Ascending aorta (tissue), 2 donors: ENCODE measurements at places on chromosomes 2 and 18. TPM values are rescaled to one million over a fixed set of nuclear protein-coding genes. Genes with fewer than 3 reads are reported as not detected.

Gene ANKMY1
- total RNA-seq: 14.4 TPM

- DNase-seq: no peak
- H3K27ac ChIP-seq: no peak overlapping the region
- H3K27me3 ChIP-seq: no peaks in the 10 kb centered on the region
- no peaks in the 10 kb centered on the region for H3K36me3 ChIP-seq
- H3K4me1 ChIP-seq: no peaks in the 10 kb centered on the region
Measured at GRCh38 chr2:131557558-131558321, 30.1 kb downstream of the CCDC74A start.

Gene TRIM43
- total RNA-seq: not detected

Gene IL36RN
- not detected for total RNA-seq

- H3K27ac ChIP-seq: no peak overlapping the region
- H3K4me1 ChIP-seq: no peaks in the 10 kb centered on the region
- H3K36me3 ChIP-seq: no peaks in the 10 kb centered on the region
Measured at GRCh38 chr2:181268174-181268867, 188.9 kb upstream of the ITGA4 start.
